ENCODE measurements at places on chromosomes 13 and 19.
A peak's percentile ranks its signal among the peaks of the same experiment; 100 is the strongest.

DNA sequence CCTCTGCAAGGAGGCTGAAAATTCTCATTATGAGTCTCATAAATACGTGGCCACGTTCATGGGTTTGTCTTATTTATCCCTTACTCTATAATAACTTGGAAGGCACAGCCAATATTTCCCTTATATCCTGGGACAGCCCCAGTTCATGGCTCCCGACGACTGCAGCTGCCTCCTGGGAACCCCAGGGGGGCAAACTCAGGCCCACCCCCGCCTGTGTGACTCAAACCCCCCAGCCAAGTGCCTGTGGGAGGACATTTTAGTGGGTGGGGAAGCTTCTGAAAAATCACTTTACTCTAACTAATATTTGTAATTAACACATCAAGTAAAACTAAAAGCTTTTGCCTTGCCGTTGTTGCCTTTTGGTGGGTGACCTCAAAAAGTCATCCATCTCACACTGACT is 14.3 kb downstream of the RASA3 start:
- DNase-seq: no peak

GRCh38 chr13:24505256-24505655 is 7.3 kb downstream of the PARP4 start:
- DNase-seq: peak; percentile 75

- no peak for DNase-seq
These were observed 37.6 kb downstream of the ZNRF4 start for GRCh38 chr19:5492635-5493409.

DNA sequence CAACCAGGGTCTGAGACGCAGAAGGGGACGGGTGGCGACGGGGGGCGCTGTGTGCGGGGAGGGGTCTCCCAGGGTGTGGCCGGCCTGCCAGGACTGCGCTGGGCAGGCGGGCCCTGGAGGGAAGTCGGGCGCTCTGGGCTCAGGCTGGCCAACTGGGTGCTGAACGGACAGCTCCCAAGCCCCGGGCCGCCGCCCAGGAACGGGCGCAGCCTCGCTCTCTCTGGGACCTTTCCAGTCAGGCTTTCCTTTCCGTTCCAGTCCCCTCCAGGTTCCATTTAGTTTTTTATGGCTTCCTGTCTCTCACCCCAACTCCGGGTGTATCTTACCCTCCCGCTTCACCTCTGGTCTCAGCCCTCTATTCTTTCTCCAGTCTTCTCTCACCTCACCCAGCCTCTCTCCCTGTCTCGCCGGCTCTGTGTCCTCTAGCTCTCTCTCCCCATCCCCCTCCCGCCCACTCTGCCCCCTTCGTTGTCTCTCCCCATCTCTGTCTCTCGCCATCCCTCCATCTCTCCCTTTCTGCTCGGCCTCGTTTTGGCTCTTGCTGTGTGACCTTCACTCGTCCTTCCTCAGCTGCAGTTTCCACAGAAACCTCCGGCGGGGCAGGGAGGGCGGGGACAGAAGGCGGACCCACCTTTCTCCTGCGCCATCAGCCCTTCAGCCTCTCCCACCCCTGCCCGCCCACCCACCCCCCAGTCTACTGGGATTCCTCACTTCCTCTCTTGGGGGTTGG is 3.3 kb upstream of the ATP1A3 start:
- peak; percentile 59 for DNase-seq

- no peak for DNase-seq
These were observed 180.6 kb downstream of the COG6 start for GRCh38 chr13:39836038-39836437.

DNA sequence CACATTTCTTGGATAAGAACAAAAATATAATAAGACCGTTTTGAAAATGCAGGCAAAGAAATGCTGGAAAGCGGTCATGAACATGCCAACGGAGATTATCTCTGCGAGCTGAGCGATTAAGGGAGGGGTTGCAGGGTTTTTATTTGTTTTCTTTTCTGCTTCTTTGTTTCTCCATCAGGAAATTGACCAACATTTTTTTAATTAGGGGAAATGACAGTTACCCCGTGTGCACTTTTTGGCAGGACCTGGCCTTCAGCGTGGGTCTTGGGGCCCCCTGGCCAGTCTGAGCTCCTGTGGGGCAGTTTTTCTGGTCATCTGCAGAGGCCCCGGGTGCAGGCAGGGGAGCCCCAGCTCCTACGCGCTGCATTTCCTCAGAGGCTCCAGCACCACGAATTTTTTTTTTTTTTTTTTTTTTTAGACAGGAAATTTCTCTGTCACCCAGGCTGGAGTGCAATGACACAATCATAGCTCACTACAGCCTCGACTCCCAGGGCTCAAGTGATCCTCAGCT is 31.3 kb upstream of the HOMER3 start:
- DNase-seq: peak; percentile 78
